ENCODE measurements at places on chromosomes 3 and 15.

DNA sequence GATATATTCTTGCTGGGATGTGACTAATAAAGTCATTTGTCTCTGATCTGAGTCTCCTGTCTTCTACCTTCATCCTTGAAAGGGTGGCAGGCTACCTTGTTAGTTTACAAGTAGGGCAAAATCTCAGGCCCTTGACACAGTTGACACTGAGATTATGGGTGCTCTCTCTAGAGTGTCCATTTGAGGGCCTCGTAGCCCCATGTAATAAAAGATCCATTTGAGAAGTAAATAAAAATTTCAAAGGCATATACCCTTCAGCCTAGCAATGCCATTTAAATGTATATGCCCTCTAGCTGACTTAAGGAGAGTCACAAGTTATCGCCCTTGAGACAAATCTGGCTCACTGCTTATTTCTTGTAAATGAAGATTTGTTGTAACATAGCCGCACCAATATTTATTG is 98.6 kb downstream of the TCF12 start:
- DNase-seq = no peak

- DNase-seq = peak; percentile 74
Observed at GRCh38 chr3:115766587-115767482, 143.5 kb downstream of the GAP43 start.

- no peak for DNase-seq
Observed at GRCh38 chr3:161316006-161316689, 55.2 kb downstream of the SPTSSB start.

DNA sequence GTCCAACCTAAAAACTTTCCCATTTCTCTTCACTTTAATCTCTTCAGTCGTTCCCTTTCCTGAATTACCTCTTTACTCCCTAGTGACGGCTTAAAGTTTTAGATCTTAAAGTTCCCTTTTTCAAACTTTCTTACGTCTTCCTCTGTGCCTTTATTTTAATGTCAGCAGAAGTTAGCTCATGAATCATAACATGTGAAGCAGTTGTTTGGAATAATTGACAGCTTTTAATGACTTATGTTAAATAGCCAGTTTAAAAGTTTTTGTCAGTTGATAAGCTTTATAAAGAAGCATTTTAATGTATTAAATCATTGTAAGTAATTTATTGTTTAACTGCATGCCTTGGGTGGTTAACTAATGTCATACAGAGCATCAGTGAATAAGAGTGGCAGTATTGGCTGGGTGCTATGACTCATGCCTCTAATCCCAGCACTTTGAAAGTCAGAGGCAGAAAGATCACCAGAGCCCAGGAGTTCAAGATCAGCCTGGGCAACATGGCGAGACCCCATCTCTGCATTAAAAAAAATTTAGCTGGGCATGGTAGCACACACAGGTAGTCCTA is 33.9 kb downstream of the PIK3CA start:
- DNase-seq = peak; percentile 5

GRCh38 chr3:11095932-11096265 is 58.4 kb upstream of the HRH1 start:
- no peak for DNase-seq

GRCh38 chr3:134028486-134029255 is 1.1 kb downstream of the SLCO2A1 start:
- no peak for DNase-seq

DNA sequence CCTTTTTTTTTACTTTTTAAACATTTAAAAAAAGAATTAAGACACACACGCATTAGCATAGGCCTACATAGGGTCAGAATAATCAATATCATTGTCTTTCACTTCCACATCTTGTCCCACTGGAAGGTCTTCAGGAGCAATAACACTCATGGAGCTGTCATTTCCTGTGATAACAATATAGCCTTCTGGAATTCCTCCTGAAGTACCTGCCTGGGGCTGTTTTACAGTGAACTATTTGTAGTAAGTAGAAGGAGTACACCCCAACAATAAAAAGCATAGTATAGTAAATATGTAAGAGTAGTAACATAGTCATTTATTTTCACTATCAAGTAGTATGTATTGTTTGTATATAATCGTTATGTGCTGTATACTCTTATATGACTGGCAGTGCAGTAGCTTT is 19.5 kb upstream of the CLDN18 start:
- DNase-seq = peak; percentile 55

DNA sequence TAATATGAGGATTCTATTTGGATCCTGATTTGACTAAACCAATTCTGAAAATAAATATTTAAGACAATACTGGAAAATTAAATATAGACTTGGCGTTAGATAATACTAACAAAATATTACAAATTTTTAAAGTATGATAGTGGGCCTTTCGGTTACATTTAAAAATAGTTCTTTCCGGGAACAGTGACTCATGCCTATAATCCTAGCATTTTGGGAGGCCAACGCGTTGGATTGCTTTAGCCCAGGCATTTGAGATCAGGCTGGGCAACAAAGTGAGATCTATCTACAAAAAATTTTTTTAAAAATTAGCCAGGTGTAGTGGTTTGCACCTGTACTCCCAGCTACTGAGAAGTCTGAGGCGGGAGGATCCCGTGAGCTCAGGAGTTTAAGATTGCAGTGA is 30.3 kb upstream of the GADL1 start:
- DNase-seq = no peak
